Endothelial cell (in vitro differentiated cells): ENCODE measurements at places on chromosomes 5 and 9.

GRCh38 chr5:58477760-58478376 lies 13.4 kb upstream of the GAPT start:
- DNase-seq: no peak

- no peak for DNase-seq
Observed at GRCh38 chr9:80866121-80866520, 823.2 kb downstream of the TLE1 start.

DNA sequence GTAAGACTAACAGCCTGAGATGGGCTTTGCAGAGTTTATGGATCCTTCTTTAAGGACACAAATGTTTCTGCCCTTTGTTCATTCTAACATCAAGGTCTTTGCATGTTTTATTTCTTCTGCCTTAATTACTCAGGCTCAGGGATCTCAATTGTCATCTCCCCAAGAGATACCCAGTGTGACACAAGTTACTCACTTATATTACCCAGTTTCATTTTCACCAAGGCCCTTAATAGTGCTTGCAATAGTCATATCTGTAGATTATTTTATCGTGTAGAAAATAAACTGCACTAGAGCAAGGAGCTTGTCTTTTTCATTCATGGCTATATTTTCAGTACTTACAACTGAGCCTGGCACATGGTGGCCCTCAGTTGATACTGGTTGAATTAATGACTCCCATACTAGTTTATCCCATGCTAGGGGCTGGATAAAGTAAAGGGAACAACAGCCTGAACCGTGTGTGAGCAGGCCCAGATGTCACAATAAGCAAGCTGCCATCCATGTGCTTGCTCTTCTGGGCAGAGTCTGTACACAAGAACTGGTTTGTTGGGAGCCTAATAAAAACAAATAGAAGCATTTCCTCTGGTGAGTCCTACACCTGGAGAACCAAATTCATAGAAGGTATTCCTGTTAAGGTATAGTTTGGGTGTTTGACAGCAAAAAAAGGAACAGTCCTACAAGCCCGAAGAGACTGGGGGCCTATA lies 112.5 kb upstream of the CD180 start:
- DNase-seq: no peak

- DNase-seq: no peak
Observed at GRCh38 chr9:115204904-115205453, 87.0 kb upstream of the TNC start.

DNA sequence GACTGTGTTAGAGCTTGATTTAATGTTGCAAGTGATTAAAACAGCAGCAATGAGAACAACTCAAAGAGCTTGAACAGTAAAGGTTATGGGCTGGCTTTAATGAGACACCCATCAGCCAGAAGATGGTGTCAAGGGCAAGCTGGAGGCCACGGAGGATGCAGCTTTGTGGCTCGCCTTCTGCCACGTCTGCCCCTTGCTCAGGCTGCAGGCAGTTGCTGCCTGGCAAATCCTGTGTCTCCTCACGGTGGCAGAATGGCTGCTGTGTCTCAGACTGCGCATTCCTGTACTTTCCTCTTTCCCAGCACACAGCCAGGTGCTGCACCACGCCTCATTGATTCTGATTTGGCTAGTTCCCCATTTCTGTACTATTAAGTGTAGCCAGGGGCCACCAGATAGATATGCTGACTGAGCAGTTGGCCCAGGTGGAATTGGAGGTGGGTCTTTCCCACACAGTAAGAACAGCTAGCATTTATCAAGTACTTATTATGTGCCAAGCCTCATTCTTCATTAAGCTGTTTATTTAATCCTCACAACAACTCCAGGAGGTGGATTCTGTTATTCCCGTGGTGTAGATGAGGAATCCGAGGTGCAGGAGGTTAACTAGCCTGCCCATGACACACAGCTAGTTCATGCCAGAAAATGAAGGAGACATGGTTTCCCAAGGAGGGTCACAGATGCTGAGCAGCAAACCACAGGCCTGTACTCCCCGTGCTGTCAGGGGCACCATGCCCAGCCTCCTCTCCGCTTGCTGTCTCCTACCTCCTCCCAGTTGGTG lies 3.5 kb downstream of the NXNL2 start:
- no peak for DNase-seq
